ENCODE measurements at places on chromosomes 16 and 17.

- no peak for DNase-seq
Measured at GRCh38 chr17:81456798-81457197, 55.8 kb downstream of the ACTG1 start.

DNA sequence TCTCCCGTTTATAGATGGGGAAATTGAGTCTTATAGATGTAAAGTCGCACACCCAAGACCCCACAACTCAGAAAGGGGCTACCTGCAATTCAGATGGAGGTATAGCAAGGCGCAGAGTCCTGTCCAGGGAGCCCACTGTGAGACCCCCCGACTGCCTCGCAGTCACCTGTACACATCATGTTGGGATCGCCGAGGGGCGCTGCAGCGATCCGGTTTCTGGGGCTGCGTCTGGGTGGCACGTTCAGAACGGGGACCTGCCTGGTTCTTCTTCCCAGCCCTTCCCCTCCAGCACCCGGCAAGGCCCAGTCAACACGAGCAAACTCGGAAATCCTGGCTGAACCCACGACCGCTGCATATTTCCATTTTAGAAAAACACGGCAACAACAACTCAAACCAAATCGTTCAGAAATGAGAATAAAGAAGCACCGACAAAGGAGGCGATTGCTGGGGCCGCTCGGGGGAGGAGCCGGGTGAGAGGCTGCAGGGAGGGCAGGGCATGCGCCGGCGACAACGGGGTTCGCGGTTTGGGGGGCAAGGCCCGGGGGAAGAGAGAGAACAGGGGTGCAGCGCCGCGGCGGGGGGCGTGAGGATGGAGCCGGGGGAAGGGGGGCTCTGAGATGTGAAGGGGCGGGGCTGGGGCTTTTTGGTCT is 643 bp downstream of the HSDL1 start:
- peak; percentile 50 for DNase-seq

DNA sequence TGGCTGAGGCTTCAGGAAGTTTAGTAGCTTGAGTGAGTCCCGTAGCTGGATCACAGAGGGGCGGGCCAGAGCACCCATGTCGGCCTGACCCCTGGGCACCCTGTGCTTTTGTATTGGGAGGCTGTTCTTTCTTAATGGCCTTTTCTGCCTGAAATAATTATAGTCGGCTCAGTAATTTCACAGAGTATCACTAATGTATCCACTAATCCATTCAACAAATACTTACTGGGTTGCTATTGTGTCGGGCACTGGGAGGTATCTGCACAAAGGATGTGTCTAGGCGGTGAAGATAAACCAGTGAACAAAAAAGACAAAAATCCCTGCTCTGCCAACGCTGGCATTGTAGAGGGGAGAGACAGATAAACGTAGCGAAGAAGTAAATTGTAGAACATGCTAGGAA is 318.6 kb downstream of the FOXL1 start:
- no peak for DNase-seq

GRCh38 chr16:60902114-60902513 is 1134.1 kb downstream of the CDH8 start:
- DNase-seq = no peak

- DNase-seq = no peak
Measured at GRCh38 chr17:38888842-38889241, 19.0 kb downstream of the LASP1 start.

DNA sequence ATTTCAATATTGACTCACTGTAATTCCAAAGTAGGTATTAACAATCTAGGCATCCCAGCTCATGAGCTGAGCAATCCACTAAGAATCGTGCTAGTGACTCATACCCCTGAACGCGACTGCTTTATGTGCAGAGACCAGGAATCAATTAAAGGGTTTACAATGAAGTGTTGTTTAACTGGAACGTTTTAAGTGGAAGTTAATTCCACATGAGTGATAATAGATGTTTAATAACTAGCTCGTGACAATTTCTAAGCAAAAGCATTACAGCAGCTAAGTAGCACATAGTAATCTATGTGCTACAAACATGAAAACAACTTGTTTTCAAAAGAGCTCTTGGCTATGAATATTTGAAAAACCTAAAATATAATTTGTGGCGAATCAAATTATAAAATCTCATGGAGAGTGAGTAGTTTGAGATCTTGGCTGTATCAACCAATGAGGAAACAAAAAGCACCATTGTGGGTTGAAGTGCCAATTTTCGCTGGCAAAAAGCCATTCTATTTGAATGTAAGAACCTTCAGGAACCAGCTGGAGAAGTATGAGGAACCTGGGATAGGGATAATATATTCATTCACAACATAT is 9.4 kb downstream of the GJC1 start:
- DNase-seq = no peak

DNA sequence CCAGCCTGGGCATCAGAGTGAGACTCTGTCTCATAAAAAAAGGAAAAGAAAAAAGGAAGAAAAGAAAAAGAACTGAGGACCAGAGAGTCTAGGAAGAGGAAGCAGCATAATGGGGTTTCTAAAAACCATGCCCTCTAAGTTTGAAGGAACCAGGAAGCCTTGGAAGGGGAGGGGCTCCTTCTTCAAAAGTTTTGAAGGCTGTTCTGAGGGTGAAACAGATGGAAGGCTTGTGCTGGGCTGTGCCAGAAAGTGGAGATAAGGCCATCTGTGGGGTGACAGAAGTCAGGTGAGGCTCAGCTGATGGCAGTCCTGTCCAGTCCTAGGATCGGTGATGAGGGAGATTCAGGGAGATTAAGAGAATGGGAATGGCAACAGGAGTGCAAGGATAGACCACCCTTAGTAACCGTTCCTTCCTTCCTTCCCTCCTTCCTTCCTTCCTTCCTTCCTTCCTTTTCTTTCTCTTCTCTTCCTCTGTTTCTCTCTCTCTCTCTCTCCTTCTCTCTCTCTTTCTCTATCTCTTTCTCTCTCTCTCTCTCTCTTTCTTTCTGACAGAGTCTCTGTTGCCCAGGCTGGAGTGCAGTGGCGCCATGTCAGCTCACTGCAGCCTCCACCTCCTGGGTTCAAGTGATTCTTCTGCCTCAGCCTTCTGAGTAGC is 182.6 kb downstream of the NTN1 start:
- DNase-seq = no peak

- DNase-seq = no peak
Measured at GRCh38 chr17:2402544-2402943, 1.7 kb upstream of the MNT start.

Data from activated CD4-positive, alpha-beta T cell treated with anti-CD3 and anti-CD28 coated beads, Interleukin-2, Interleukin-6, amounts not matched to agents 100 ng/mL and 50 ng/mL, durations not matched to agents 16 hours and 8 hours (primary cell).